ENCODE measurements at places on chromosomes 4 and X.

- no peak for DNase-seq
Measured at GRCh38 chr4:145868637-145869409, 69.8 kb downstream of the ZNF827 start.

GRCh38 chr4:83830138-83830888 is 294.4 kb downstream of the GPAT3 start:
- DNase-seq = no peak

- DNase-seq = peak; percentile 81
Measured at GRCh38 chrX:48003758-48004457, at the start of gene ZNF182. Gene ZNF182 (minus strand): TSS chrX:48003989. CDS start chrX:48002609, 1,380 bp downstream.

DNA sequence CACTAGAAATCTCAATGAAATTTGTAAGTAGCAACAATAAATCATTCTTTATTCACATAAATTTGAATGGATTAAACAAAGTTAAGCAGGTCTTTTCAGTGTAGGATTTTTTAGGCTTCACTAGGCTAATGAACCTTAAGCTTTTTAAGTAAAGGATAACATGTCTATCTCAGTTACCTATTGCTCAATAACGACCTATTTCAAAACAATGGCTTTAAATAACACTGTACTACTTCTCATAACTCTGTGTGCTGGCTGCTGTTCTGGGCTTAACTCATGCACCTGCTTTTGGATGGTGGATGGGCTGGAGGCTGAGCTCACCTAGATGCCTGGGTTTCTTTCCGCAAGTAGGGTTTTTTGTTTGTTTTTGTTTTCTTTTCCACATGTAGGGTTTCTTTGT is 495.0 kb upstream of the SLIT2 start:
- no peak for DNase-seq

GRCh38 chr4:158535130-158535614 is 13.5 kb downstream of the RXFP1 start:
- peak; percentile 32 for DNase-seq

DNA sequence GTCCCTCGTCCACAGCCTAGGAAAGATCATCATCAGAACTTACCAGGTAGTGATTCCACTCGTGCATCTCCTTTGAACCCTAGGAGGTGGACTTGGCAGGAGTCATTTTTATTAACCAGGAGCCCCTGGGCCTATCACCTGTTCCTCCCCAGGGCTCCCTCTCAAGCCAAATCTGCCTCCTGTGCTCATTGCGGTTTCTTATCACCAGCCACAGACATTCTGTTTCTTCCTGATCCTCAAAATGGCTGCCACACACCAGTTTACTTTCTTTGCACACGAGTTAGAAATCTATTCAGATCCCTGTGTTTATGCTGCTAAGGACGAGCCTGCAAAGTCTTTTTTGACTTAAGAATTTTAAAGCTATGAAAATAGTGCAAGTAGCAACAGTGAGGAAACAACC is 354.5 kb upstream of the BOD1L1 start:
- no peak for DNase-seq

DNA sequence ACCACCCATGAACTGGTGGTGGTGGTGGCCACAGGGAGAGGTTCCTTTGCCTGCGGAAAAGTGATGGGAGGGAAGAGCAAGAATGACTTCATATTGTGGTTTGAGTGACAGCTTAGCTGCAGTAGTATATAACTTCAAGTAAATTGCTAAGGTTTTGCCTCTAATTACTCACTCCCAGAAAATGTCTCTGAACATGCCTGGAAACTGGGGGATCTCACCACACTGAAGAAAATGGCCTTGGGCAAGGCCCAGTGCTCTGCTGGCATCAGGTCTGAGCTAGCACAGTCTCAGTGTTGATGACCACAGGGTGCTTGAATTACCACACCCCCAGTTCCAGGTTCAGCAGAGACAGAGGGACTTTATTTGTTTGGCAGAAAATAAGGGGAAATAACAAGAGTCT is 2085.4 kb downstream of the ARAP2 start:
- DNase-seq = no peak

DNA sequence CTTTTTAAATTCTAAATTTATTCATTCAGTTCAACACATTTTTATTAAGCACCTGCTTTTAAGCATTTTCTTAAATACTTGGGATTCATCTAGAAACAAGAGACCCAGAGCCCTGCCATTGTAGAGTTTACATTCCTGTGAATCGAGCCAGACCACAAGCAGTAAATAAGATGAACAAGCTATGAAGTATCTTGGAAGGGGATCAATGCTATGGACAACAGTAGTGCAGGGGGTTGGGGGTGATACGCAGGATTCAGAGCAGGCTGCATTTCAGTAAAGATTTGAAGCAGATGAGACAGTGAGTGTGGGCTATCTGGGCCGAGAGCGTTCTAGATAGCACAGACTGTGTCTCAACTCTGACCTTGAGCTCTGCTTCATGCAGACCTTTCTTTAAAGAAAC is 35.1 kb downstream of the CLDN22 start:
- peak; percentile 61 for DNase-seq

DNA sequence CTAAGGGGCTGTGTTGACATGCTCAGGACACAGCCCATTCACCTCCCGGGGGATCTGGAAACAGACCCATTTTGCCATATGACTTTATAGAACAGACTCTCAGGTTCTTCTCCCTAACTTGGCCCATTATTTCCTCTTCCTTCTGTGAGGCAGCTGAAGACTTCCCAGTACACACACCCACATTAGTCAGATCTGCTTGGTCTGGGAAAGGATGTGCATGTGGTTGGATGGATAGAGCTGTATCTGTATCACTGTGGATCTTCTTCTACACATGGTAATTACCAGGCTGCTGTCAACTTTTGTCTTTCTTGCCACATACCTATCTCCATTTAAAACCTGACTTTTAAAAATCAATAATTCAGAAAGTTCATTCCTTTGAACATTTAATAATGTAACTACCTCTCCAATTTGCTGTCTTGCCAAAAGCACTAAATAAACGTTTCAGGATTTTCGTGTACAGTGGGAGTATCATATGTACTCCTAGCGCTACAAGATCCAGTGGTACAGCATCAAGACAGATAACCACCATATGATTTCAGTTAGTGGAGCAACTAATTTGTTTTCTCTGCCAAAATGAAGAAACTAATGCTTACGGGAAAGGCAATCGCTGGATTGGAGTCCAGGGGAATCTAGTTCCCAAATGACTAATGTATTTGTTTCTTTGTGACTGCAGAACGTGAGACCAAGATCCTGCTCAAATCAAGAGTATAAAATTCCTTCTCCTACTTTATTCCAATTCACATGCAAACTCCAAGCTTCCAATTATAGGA is 134.1 kb upstream of the MAP3K15 start:
- peak; percentile 37 for DNase-seq

DNA sequence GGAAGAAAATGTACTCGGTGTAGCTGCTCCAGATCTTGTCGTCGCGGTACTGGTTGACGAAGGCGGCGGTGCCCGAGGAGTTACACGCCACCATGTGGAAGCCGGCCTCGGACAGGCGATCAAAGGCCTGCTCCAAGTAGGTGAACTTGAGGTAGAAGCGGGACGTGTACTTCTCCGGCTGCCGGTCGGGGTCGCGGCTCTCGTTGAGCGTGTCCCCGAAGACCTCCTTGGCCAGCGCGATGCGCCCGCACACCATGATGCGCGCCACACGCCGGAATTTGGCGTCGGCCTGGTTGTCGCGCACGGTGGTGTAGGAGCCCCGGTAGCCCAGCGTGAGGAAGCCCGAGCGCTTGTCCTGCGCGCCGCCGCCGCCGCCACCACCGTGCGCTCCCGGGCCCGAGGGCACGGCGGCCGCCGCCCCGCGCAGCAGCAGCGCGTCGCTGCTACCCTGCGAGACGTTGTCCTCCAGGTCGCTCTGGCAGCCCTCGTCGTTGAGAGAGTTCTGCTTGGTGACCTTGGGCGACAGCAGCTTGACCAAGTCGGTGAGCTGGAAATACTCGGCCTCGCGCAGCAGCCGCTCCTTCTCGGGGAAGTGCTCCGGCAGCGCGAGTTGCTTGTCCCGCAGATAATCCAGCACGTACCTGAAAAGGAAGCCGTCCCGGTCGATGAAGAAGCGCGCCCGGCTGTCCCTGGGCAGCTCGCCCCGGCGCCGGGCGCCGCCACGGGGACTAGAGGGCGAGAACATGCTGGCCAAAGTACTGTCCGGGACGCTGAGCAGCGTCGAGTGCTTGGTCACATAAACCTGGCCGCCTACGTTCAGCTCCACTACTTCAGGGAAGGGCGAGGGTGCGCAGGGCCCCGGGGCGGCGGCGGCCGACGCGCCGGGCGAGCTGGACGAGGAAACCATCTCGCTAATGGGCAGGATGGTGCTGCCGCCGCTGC is 775 bp downstream of the KCTD8 start:
- DNase-seq = no peak

All from fibroblast of the conjunctiva (primary cell).